ENCODE measurements at places on chromosomes 7 and 10. TPM values are rescaled to one million over a fixed set of nuclear protein-coding genes. Genes with fewer than 3 reads are reported as not detected.

Gene MCM10
- 0.79 TPM for total RNA-seq

Gene FBXL13
- 1.4 TPM for total RNA-seq

Gene TFR2
- total RNA-seq, result 6.7 TPM

Gene SPDYE6
- total RNA-seq, result not detected

Gene STRIP2
- total RNA-seq, result 0.39 TPM

Gene FAM25A
- total RNA-seq, result not detected

Gene LRRC17
- total RNA-seq, result 0.47 TPM

Gene NPTX2
- not detected for total RNA-seq

Gene MMD2
- total RNA-seq, result not detected

DNA sequence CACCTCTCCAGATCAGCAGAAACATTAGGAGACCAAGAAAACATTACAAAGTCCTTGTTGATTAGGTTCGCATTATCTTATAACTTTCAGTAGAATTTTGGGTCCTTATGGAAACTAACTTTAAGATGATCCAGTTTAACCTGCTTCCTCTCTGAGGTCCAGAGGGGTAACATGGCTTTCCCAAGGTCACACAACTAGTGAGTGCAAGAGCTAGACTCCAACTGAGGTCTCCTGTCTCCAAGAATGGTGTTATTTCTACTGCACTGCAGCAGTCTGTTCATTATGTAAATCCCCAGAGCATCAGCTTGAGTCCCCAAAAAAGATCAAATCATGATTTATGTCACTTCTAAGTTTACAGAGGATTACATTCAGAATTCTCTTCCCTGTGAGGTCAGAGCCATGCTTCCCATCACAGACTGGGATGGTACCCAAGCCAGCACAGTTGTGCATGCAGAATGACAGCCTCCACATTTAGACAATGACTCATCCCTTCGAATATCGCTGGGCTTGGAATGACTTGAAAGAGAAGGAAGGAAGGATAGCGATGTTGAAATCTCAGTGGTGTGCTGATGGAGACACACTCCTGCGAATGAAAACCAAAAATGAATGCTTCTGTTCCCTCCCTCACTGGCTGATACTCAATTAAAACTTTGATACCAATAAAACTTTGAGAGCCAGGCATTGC, 163.1 kb upstream of the PLXNA4 start:
- H3K4me1 ChIP-seq, result no peaks in the 10 kb centered on the region
- no peak overlapping the region for H3K27ac ChIP-seq
- no peaks in the 10 kb centered on the region for H3K36me3 ChIP-seq
- peaks cover 3% of the 10 kb centered on the region for H3K27me3 ChIP-seq
- DNase-seq, result no peak

- H3K36me3 ChIP-seq, result no peaks in the 10 kb centered on the region
- no peak for DNase-seq
- peak overlapping the region; percentile 72 for H3K27ac ChIP-seq
- no peak overlapping the region for H3K4me3 ChIP-seq
- peaks cover 36% of the 10 kb centered on the region for H3K4me1 ChIP-seq
Measured at GRCh38 chr7:107559864-107560263, 3.9 kb downstream of the COG5 start.

GRCh38 chr7:143456992-143457793, 13.9 kb downstream of the TAS2R60 start:
- H3K27me3 ChIP-seq, result no peaks in the 10 kb centered on the region
- no peak for DNase-seq
- H3K36me3 ChIP-seq, result no peaks in the 10 kb centered on the region
- no peak overlapping the region for H3K27ac ChIP-seq
- no peaks in the 10 kb centered on the region for H3K4me1 ChIP-seq
- no peak overlapping the region for H3K4me3 ChIP-seq

GRCh38 chr10:47035819-47036337, 124.7 kb downstream of the PTPN20 start:
- no peak overlapping the region for H3K27ac ChIP-seq
- no peak for DNase-seq
- no peaks in the 10 kb centered on the region for H3K4me1 ChIP-seq
- H3K27me3 ChIP-seq, result peaks cover 11% of the 10 kb centered on the region
- no peaks in the 10 kb centered on the region for H3K36me3 ChIP-seq

DNA sequence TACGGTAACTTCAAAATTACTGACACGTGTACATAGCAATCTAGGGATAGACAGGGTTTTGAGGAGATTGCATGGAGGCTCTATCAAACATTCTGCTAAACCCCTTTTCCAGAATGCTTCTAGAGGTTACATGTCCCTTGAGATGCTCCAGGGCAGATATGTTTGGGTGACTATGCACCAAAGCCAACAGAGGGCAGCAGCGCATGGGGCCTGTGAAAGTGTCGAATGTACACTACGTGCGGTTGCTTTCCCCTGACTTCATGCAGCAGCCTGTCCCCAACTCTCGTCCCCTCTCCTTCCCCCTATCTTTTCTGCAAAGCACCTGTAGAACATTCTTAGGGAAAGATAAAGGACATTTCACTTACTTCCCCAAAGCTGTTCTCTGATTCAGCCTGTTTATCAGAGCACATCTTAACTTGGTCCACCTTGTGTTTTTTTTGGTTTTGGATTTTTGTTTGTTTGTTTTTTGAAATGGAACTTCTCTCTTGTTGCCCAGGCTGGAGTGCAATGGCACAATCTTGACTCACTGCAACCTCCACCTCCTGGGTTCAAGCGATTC, 90.2 kb downstream of the UBE3C start:
- H3K27me3 ChIP-seq, result no peaks in the 10 kb centered on the region
- no peaks in the 10 kb centered on the region for H3K4me1 ChIP-seq
- H3K36me3 ChIP-seq, result peaks cover 3% of the 10 kb centered on the region
- no peak overlapping the region for H3K4me3 ChIP-seq
- DNase-seq, result no peak

DNA sequence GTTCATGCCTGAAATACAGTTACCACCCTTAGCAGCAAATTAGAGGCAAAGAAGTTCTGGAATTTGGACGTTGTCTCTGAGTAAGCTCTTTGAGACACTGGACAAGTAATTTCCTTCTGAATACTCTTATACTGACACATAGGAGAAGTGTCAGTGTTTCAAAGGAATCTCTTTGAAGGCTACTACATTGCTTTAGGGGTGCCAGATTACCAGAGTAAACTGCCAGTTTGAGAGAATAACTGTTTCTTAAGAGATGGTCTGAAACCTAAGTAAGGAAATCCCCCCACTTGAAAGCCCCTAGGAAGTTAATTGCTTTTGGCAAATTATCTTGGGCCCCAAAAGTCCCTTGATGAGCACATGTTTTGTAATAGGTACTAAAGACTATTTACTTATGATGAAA, 3.4 kb downstream of the FAS start:
- peak overlapping the region; percentile 89 for H3K27ac ChIP-seq
- H3K4me1 ChIP-seq, result peaks cover 22% of the 10 kb centered on the region
- H3K36me3 ChIP-seq, result no peaks in the 10 kb centered on the region
- H3K4me3 ChIP-seq, result no peak overlapping the region
- no peak for DNase-seq

DNA sequence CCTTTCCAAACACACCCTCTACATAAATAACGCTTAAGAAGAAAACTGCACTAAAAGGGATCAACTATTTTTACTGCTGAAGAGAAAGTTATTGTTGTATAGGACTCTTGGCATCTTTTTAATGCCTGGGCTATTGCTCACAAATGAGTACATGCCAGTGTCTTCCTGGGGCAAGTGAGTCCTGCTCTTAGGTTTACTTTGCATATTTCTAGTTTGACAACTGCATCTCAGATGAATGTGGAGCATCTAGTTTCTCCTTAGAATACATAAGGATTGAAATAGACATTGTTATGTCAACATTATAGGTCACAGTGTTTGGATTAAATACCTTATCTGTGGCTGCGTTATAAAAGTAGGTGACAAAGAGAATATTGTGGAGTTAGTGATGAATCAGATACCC, 44.5 kb downstream of the PSMC2 start:
- no peak overlapping the region for H3K4me3 ChIP-seq
- H3K4me1 ChIP-seq, result no peaks in the 10 kb centered on the region
- H3K27me3 ChIP-seq, result peaks cover 4% of the 10 kb centered on the region
- DNase-seq, result no peak

GRCh38 chr10:124707551-124707950, 36.6 kb downstream of the FAM53B start:
- no peak overlapping the region for H3K4me3 ChIP-seq
- peaks cover 2% of the 10 kb centered on the region for H3K36me3 ChIP-seq
- H3K27ac ChIP-seq, result peak overlapping the region; percentile 93
- H3K27me3 ChIP-seq, result no peaks in the 10 kb centered on the region
- H3K4me1 ChIP-seq, result peaks cover 30% of the 10 kb centered on the region
- DNase-seq, result no peak

GRCh38 chr10:35927990-35928488, 285.9 kb upstream of the FZD8 start:
- H3K27me3 ChIP-seq, result no peaks in the 10 kb centered on the region
- no peaks in the 10 kb centered on the region for H3K4me1 ChIP-seq
- H3K4me3 ChIP-seq, result no peak overlapping the region
- no peak for DNase-seq

DNA sequence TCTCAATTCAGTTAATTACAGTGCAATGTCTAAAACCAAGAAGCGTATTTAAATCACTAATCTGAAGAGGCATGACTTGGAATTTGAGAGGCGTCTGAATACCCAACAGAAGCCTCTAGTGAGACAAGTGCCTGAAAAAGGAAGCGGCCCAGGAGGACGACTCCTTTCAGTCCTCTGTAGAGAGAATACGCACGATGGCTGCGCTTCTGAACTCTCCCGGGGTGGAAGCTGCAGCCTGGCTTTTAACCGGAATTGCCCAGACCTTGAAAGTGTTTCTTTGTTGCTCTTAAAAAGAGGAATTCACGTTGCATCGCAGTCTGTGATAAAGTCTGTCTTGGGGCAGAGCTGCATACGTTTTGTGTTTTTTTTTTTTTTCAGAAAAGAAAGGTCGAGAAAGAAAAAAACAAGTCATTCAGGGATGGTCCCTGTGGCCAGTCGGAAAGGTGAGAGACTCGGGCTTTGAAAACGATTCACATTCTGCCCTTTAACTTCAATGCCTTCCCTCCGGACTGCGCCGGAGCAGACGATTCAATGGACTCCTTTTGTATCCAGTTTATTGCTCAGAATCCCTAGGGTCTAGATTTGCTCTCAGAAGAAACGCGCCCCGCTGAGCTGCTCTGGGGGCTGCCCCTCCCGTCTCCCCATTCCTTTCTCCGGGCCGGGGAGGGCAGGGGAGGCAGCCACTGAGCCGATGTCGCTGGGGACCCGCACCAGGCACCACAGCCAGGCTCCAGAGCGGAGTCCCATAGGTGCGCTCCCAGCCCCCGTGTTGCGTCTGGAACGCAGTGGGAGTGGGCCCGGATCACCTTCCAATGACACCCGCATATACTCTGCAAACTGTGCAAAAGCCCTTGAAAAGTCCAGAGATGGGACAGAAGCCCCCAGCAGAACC, 994 bp upstream of the PTF1A start:
- no peaks in the 10 kb centered on the region for H3K36me3 ChIP-seq
- peaks cover 57% of the 10 kb centered on the region for H3K27me3 ChIP-seq
- no peak for DNase-seq
- no peak overlapping the region for H3K27ac ChIP-seq
- no peak overlapping the region for H3K4me3 ChIP-seq

DNA sequence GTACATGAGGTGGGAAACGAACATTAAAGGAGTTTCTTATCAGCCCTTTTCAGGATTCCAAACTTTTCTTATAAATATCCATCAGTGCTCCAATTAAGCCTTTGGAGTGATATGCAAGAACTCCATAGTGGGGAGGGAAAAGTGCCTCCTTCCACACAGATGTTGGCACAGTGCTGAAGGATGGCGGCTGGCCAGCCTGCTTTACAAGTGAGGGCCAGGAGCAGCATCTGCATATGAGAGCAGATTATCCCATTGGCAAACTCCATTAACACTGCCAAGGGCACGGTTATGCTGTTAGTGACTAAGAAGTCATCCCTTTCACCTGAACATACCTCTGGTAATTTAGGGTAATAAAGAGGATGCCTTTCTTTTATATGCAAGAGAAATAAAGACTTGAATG, 543.1 kb downstream of the CNTNAP2 start:
- no peak overlapping the region for H3K4me3 ChIP-seq
- H3K4me1 ChIP-seq, result no peaks in the 10 kb centered on the region
- no peaks in the 10 kb centered on the region for H3K36me3 ChIP-seq
- no peaks in the 10 kb centered on the region for H3K27me3 ChIP-seq
- no peak for DNase-seq

GRCh38 chr10:29688230-29688661, 53.5 kb upstream of the SVIL start:
- no peaks in the 10 kb centered on the region for H3K36me3 ChIP-seq
- DNase-seq, result no peak
- H3K27ac ChIP-seq, result no peak overlapping the region
- no peaks in the 10 kb centered on the region for H3K27me3 ChIP-seq
- H3K4me1 ChIP-seq, result peaks cover 12% of the 10 kb centered on the region

DNA sequence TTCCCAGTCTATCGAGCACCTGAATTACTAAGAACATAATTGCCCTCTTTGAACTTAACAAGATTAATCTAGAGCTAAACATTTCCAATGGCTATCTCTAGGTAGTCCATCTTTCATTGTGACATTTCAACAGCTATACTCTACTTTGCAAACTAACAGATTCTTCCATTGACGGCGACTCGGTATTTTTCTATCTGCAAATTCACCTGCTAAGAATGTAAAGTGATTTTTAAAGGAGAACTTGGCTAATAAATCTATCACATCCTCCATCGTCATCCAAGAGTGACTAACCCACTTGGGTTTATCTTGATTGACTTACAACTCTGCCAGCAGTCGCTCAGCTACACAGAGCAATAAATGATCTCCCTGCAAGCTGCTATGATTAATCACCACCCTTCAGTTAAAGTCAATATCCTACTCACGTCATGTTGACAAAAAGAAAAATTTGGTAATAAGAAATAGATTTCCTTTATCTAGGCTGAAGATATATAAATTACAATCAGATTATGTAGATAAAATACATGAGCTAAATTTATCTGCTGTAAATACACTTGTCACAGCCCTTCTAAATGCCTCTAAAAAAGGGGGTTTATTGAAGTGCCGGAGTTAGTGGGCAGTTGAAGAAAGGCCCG, 99.5 kb downstream of the SFMBT2 start:
- no peak for DNase-seq
- H3K27me3 ChIP-seq, result no peaks in the 10 kb centered on the region
- no peaks in the 10 kb centered on the region for H3K36me3 ChIP-seq
- peaks cover 8% of the 10 kb centered on the region for H3K4me1 ChIP-seq

GRCh38 chr7:107955394-107955793, 47.6 kb downstream of the LAMB1 start:
- H3K36me3 ChIP-seq, result no peaks in the 10 kb centered on the region
- no peak overlapping the region for H3K4me3 ChIP-seq
- no peak overlapping the region for H3K27ac ChIP-seq
- DNase-seq, result no peak

DNA sequence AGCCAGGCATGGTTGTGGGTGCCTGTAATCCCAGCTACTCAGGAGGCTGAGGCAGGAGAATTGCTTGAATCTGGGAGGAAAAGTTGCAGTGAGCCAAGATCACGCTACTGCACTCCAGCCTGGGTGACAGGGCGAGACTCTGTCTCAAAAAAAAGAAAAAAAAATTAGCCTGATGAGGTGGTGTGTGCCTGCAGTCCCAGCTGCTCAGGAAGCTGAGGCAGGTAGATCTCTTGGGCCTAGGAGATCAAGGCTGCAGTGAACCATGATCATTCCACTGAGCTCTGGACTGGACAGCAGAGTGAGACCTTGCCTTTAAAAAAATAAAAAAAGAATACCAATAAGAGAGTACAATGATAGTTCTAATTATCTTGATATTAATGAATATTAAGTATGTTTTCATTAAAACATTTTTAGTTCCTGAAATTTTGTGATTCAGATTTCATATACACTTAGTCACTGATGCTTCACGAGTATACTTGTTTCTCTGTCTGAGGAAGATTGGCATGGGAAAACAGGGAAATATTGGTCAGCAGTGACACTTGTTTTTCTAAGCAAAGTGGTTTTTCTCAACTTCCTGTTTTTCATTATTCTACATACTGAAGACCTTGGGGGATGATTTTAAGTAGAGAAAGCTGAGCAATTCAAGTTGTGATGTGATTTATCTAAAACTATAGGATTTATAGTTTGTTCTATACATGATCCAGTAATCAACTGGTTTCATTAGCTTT, 76.8 kb downstream of the ADK start:
- H3K4me3 ChIP-seq, result no peak overlapping the region
- no peak for DNase-seq
- no peaks in the 10 kb centered on the region for H3K27me3 ChIP-seq

Measured in T-cell (primary cell).